ENCODE measurements at places on chromosomes 11 and 22.

GRCh38 chr11:15286465-15286864, 171.7 kb downstream of the INSC start:
- no peak for DNase-seq

- DNase-seq: no peak
Measured at GRCh38 chr11:7204778-7205177, 46.9 kb upstream of the SYT9 start.

- no peak for DNase-seq
Measured at GRCh38 chr11:100294748-100295147, 392.3 kb upstream of the ARHGAP42 start.

DNA sequence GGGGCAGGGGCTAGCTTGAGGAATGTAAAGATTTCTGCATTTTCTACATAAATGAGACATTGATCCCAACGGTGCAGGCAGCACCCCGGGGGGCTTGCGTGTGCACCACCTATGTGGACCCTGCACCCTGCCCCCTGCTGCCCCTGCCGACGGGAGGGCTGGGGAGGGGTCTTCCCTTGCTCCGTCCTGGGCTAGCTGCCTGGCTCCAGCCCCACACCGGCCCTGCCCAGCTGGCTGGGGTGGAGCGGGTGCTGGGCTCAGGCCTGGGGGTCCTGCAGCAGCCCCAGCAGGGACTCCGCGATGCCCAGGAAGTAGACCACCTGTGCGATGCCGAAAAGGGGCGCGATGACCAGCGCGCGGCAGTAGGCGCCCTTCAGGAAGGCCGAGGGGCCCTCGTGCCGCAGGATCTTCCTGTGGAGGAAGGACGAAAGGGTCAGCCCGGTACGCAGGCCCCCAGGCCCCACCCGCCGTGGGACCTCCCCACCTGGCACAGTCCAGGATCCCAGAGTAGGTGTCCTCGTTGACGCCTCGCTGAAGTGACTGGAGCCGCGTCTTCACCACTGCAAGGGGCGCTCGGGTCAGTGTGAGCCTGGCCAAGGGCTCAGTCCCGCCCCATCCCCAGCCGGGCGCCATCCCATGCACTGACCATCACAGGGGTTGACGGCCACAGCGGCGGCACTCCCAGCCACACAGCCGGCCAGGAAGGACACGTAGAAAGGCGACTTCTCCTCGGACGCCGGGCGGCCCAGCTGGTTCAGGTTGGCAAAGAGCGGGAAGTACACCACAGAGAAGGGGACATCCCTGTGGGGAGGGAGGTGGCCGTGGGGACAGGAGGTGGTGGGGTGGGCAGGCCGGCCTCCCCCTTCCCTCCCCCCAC, 2.0 kb upstream of the CEND1 start:
- no peak for DNase-seq

GRCh38 chr11:35815556-35816315, 128.1 kb upstream of the LDLRAD3 start:
- peak; percentile 96 for DNase-seq

GRCh38 chr11:33867561-33867960, 24.3 kb downstream of the LMO2 start:
- DNase-seq: no peak

GRCh38 chr11:2752204-2752770, 52.5 kb upstream of the KCNQ1OT1 start:
- no peak for DNase-seq

DNA sequence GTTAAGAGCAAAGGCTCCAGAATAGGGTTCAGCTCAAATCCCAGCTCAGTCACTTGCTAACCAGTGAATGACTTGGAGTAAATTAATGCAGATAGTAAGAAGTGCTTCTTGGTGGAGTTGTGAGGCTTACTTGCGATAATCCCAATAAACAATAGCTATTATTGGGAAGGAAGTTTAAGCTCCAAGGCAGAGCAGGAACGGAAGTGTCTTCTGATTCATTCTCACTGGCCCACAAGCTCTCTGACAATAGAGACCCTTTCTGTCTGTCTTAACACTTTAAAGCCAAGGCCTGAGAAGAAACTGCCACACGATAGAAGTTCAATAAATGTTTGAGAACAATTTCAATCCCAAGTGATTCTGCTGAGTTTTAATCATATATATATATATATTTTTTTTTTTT, 155.4 kb downstream of the DBX1 start:
- DNase-seq: no peak

DNA sequence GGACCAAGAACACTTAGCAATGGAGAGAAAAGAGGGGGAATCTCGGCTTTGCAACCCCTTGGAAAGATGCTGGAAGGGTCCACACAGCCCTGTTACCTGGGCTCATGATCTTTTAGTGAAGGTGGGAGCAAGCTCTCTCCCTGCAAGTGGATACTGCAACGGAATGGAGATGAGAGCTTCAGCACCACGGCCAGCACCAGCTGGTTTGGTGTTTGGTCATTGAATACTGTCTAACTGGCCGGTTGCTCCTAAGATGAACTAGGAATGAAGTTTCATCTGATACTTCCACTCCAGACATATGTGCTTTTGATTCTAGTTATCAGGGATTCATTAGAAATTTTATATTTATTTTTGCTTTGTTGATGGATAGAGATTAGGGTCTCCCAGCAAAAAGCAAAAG, 16.3 kb downstream of the HTR3A start:
- DNase-seq: no peak

DNA sequence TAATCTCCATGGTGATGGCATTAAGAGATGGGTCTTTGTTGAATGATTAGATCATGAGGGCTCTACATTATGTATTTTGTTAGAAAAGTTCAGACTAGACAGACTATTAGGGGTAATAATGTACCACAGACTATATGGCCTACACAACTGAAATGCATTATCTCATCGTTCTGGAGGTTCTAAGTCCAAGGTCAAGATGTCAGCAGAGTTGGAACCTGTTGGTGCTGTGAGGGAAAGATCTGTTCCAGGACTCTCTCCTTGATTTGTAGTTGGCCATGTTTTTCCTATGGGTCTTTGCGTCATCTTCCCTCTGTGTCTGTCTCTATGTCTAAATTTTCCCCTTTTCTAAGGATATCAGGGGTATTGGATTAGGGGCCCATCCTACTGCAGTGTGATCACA, 8.4 kb upstream of the GLYATL1 start:
- no peak for DNase-seq

DNA sequence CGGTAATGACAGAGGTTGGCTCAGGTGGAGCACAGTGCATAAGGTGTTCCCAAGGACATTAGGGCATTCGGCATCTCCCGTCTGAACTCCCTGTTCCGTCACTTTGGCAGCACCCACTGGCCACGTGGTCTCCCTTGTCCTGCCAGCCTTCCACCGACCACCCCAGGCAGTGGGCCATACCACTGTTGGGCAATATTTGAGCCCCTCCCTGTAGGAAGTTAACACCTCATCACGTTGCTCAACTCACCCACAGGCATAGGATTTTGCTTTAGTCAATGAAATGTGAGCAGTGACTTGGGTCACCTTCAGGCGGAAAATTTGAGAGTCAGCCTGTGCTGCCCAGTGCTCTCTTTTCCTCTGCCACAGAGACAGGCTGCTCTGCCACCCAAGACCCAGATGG, 44.0 kb downstream of the SERPINH1 start:
- no peak for DNase-seq

DNA sequence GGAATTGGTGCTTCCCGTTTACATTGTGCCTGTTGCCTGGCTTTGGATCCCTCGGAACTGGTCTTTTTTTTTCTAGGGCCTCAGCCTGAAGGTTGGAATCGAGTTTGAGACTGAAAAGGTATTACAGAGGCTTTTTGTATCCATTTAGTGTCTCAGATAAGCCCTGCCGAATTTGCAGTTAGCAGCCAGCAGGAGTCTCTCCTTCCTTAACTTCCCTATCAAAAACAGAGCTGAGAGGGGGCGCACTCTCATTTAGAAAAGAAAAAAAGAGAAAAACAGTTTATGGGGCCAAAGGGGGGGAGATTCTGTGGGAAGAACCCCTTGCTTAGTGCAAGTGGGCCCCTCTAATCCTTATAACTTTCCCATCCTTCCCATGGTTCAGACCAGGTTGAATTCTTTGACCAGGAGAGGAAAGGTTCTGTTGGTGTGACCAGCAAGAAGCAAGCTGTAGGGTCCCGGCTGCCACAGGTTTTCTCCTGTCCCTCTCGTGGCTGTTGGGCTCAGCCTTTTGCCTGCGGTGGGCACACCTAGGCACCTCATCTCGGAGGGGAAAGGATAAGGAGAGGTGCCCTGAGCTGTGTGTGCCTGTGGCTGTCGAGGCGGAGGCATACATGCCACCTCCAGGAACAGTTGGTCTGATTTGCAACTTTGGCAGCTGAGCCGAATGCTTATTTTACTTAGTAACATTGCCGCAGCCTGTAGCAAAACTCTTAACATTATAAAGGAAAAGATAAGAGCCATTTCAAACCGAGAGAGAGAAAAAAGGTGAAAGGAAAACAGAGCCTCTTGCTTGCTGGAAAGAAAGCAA, 565.0 kb upstream of the CNTN5 start:
- DNase-seq: no peak
